Vein endothelial cell (primary cell): ENCODE measurements at places on chromosomes 5 and 9. TPM values are rescaled to one million over a fixed set of nuclear protein-coding genes. Genes with fewer than 3 reads are reported as not detected.

Gene FOXD4L5
- total RNA-seq = not detected in 2 replicates

Gene PCDHB15
- total RNA-seq = 0.98 and 1.1 TPM in 2 replicates

Gene POLR3G
- total RNA-seq = 14.0 and 17.9 TPM in 2 replicates

Gene PCDHB10
- total RNA-seq = 1.1 and 1.3 TPM in 2 replicates

Gene CARTPT
- total RNA-seq = not detected in 2 replicates

Gene DOCK8
- 3.2 and 3.9 TPM in 2 replicates for total RNA-seq

Gene IL5
- total RNA-seq = not detected in 2 replicates

Gene F2RL1
- 126 and 135 TPM in 2 replicates for total RNA-seq

Gene ZNF462
- 17.4 and 18.0 TPM in 2 replicates for total RNA-seq

Gene LCN12
- total RNA-seq = 0.29 TPM in 1 of 2 replicates, not detected in the other

Gene IFNK
- total RNA-seq = not detected in 2 replicates

Gene PDLIM4
- 47.4 and 56.8 TPM in 2 replicates for total RNA-seq

Gene PCDH12
- total RNA-seq = 32.7 and 55.6 TPM in 2 replicates

Gene F12
- total RNA-seq = 0.57 and 1.6 TPM in 2 replicates

Gene HTR1A
- total RNA-seq = not detected in 2 replicates

Gene TCERG1
- 62.4 and 85.4 TPM in 2 replicates for total RNA-seq

Gene AIF1L
- total RNA-seq = 16.0 and 25.6 TPM in 2 replicates

Gene GBGT1
- total RNA-seq = 17.3 and 36.9 TPM in 2 replicates

Gene IL13
- not detected in 2 replicates for total RNA-seq

Gene P4HA2
- total RNA-seq = 42.8 and 68.3 TPM in 2 replicates

Gene MELK
- total RNA-seq = 12.1 and 31.1 TPM in 2 replicates

Gene CDKN2A
- 10.0 and 18.0 TPM in 2 replicates for total RNA-seq

Gene BAAT
- total RNA-seq = 0.10 TPM in 1 of 2 replicates, not detected in the other

Gene SLC9A3
- 1.8 and 2.3 TPM in 2 replicates for total RNA-seq

Gene GPX3
- total RNA-seq = 2.3 and 10.4 TPM in 2 replicates

Gene SLC45A2
- 0.10 TPM in 1 of 2 replicates, not detected in the other for total RNA-seq

Gene ANKRD34B
- not detected in 2 replicates for total RNA-seq

Gene TIMD4
- not detected in 2 replicates for total RNA-seq

Gene LRRC19
- total RNA-seq = not detected in 2 replicates

Gene CNTLN
- total RNA-seq = 8.2 and 11.2 TPM in 2 replicates

Gene ANKRD55
- total RNA-seq = 2.6 and 16.7 TPM in 2 replicates

Gene CDH18
- total RNA-seq = 0.10 TPM in 1 of 2 replicates, not detected in the other

Gene GFI1B
- not detected in 2 replicates for total RNA-seq

Gene GRM6
- total RNA-seq = not detected in 2 replicates

Gene TSLP
- total RNA-seq = not detected in 2 replicates

Gene SIMC1
- 7.3 and 7.8 TPM in 2 replicates for total RNA-seq

Gene SPATA31C1
- total RNA-seq = not detected in 2 replicates

Gene CDH10
- 0.33 TPM in 1 of 2 replicates, not detected in the other for total RNA-seq

Gene PDE6A
- under 0.01 TPM in 1 of 2 replicates, not detected in the other for total RNA-seq

Gene TICAM2
- 0.65 and 1.4 TPM in 2 replicates for total RNA-seq

Gene MOB3B
- total RNA-seq = 0.48 and 0.65 TPM in 2 replicates

Gene PCDHGB6
- total RNA-seq = 4.3 and 6.2 TPM in 2 replicates

Gene PCDHGB3
- total RNA-seq = 6.5 and 8.8 TPM in 2 replicates

Gene DNAH5
- 0.33 and 0.96 TPM in 2 replicates for total RNA-seq

Gene ISL1
- not detected in 2 replicates for total RNA-seq

Gene HAVCR1
- not detected in 2 replicates for total RNA-seq

Gene CAAP1
- total RNA-seq = 17.9 and 19.3 TPM in 2 replicates

Gene TRAPPC13
- total RNA-seq = 20.3 and 21.5 TPM in 2 replicates

Gene GPR150
- total RNA-seq = 0.29 and 0.33 TPM in 2 replicates

Gene CNTNAP3
- total RNA-seq = 87.5 and 102 TPM in 2 replicates

Gene SV2C
- not detected in 2 replicates for total RNA-seq

Gene TSSK1B
- under 0.01 and 0.10 TPM in 2 replicates for total RNA-seq

Gene GABRA6
- total RNA-seq = not detected in 2 replicates
